LHCN-M2 (cell line): ENCODE measurements at places on chromosomes 7 and 10. TPM values are rescaled to one million over a fixed set of nuclear protein-coding genes. Genes with fewer than 3 reads are reported as not detected.

Gene LIPK
- 0.17 TPM in 1 of 2 replicates, not detected in the other for total RNA-seq

Gene CHST15
- 27.1 and 40.2 TPM in 2 replicates for total RNA-seq

Gene SAP25
- 2.4 TPM in 1 of 2 replicates, not detected in the other for total RNA-seq

Gene TMEM184A
- 0.06 and 0.11 TPM in 2 replicates for total RNA-seq

Gene CTBP2
- total RNA-seq = 51.1 and 51.9 TPM in 2 replicates

Gene IKZF1
- total RNA-seq = not detected in 2 replicates

Gene PLCE1
- 5.4 and 6.7 TPM in 2 replicates for total RNA-seq

Gene TRA2A
- 26.7 and 33.0 TPM in 2 replicates for total RNA-seq

Gene FANK1
- 2.2 and 2.3 TPM in 2 replicates for total RNA-seq

Gene TBX20
- not detected in 2 replicates for total RNA-seq

Gene TSPAN13
- total RNA-seq = 0.34 and 0.96 TPM in 2 replicates

Gene STK31
- total RNA-seq = not detected in 2 replicates

Gene RPEL1
- total RNA-seq = not detected in 2 replicates

Gene UCN3
- total RNA-seq = not detected in 2 replicates

Gene TDRD1
- total RNA-seq = 0.06 TPM in 1 of 2 replicates, not detected in the other

Gene CALML5
- not detected in 2 replicates for total RNA-seq
